ENCODE measurements at places on chromosomes 4 and X. TPM values are rescaled to one million over a fixed set of nuclear protein-coding genes. Genes with fewer than 3 reads are reported as not detected.

DNA sequence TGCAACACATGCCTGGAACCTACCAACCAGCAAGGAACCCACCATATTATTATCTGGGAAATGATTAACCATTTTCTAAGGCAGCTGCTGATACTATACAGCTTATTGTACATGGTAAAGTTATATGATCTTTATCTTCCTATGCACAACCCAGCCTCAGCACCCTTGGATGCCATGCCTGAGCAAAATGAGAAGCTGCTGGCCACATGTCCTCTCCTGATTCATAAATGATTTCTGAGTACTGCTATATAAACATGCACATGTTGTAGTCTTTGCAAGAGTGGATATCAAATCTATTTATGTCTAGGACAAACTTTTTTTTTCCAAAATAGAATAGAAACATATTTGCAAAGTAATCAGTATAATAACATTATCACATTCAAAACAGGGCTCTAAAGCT, 1043.6 kb downstream of the CCSER1 start:
- DNase-seq = no peak

DNA sequence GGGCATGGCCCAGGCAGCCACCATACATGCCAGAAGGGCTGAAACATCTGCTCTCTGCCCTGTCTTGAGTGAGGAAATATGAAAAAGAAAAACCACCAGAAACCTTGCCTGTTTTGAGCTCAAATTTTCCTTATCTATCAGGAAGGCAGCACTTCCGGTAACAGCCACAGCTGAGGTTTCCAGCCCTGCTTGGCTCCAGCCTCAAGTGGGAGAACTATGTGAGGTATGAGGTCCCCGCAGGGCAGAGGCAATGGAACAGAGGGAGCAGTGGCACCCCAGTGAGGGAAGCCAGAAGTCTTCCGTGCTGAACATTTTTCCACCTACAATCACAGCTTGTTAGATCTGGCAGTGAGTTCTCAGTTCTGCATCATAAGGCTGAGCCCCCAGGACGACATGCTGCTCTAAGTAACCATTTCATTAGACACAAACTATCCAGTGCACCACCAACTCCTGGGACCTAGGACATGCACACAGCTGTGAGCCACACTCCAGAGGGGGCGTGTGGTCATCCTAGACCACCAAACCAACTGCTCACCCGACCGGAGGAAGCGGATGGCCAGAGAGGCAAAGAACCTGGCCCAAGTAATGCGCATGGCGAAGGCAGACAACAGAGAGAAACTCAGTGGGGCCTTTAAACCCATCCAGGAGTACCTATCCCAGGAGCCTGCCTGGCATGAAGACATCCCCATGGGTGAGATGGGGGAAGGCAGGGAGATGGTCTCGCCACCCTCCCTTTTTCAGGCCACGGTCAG, 22.6 kb downstream of the WDR1 start:
- no peak for DNase-seq

DNA sequence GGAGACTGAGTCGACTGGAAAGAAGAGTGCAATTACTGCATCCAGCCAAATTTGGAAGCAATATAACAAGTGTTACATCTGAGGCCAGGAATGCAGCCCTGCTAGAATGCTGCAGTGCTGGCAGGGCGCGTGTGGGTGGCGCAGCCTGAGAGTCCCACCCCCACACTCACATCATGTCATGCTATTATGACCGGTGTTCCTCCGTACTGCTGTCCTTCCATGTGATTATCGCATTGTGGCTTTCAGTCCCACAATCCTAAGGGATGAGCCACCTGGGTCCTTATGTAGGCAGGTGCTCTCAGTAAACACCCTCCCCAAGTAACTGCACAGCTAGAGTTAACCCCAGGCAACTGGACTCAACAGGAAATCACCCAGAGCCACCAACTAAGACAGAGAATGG, 122.6 kb upstream of the CPEB2 start:
- no peak for DNase-seq

- no peak for DNase-seq
Observed at GRCh38 chr4:143549928-143550327, 36.4 kb downstream of the SMARCA5 start.

DNA sequence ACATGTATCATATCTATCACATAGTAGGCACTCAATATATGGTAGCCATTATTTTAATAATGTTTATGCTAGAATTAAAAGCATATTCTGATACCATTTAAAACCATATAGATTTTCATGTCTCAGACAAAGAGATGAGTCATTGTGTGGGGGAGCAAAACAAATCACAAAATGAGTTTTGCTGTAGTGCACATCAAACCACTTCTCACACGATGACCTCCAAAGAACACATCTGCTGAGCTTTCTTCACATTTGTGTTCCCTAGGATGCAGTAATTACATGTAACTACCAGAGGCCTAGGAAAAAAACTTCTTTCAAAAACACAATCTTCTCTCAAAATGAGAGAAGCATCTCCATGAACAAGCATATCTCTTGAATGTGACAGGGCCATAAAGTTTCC, 56.1 kb upstream of the BRS3 start:
- DNase-seq = no peak

GRCh38 chr4:8228319-8229250, 29.5 kb downstream of the SH3TC1 start:
- DNase-seq = peak; percentile 58

GRCh38 chr4:34183926-34184325, 2060.4 kb downstream of the ARAP2 start:
- DNase-seq = no peak

- DNase-seq = no peak
Observed at GRCh38 chr4:109462297-109462696, 28.7 kb downstream of the SEC24B start.

DNA sequence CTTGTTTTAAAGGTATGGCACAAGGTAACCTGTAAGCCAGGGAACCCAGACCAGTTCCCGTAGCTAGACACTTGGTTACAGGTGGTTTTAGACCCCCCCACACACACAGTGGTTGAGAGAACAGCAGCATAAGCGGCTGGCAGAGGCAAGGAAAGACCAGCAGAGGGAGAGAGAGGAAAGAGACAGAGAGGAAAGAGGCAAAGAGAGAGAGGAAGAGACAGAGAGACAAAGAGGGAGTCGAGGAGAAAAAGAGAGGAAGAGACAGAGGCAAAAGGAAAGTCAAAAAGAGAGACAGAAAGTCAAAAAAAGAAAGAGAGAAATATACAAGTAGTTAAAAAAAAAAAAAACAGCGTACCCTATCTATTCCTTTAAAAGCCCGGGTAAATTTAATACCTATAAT, 19.5 kb upstream of the PCSK1N start:
- DNase-seq = no peak

- DNase-seq = no peak
Observed at GRCh38 chr4:11004818-11005217, 320.2 kb upstream of the CLNK start.

DNA sequence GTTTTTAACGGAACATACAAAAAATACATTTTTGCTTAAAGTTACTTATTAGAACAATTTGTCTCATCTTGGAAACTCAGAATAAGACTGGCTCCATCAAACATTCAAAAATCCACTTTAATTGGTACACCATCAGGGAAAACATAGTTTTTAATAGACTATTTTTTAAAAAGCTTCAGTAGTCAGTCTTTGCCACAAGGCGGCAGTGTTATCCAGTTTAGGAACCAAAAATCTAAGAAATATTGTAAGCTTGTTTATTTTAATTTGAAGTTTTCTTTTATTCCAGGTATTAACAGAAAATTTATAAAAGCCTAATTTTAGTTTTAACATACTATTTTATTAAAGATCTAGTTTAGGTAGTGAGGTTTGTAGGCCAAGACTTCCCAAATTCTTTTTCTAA, 107.7 kb downstream of the APOOL start:
- peak; percentile 5 for DNase-seq

DNA sequence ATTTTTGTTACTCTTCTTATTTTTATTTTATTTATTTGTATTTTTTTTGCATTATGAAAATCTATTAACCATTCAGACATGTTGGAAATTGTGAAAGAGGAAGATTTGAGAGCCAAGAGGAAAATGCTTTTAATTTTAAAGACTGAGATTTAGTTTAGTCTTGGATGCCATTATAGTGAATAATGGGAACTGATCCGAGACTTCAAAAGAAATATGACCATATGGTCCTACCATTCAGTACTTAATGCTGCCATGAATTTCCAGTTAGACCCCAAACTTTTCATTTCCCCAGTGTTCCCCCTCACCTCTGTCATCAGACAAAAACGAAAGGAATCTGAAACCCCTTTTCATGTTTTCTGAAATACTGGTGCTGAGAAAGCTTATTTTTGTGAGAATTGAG, 95.5 kb downstream of the TENM3 start:
- no peak for DNase-seq

DNA sequence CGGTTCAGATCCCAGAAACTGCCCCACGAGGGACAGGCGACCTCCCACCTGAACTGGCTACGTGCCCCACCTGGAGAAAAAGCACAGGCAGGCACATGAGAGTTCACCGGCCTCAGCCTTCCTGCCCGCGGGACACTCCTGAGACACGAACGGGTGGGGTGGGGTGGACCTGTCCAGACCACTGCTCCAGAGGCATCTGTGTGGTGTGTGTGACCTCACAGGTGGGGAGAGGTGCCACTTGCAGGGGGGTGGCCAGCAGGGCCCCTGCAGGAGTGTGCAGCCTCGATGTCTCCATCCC, 18.5 kb downstream of the NELFA start:
- DNase-seq = no peak

GRCh38 chrX:132561483-132561882, 72.6 kb upstream of the MBNL3 start:
- DNase-seq = no peak

TMSB15A gene
- total RNA-seq = not detected

CLGN gene
- total RNA-seq = 0.90 TPM

ELOVL6 gene
- 8.4 TPM for total RNA-seq
